ENCODE measurements at places on chromosomes 3 and 15.

DNA sequence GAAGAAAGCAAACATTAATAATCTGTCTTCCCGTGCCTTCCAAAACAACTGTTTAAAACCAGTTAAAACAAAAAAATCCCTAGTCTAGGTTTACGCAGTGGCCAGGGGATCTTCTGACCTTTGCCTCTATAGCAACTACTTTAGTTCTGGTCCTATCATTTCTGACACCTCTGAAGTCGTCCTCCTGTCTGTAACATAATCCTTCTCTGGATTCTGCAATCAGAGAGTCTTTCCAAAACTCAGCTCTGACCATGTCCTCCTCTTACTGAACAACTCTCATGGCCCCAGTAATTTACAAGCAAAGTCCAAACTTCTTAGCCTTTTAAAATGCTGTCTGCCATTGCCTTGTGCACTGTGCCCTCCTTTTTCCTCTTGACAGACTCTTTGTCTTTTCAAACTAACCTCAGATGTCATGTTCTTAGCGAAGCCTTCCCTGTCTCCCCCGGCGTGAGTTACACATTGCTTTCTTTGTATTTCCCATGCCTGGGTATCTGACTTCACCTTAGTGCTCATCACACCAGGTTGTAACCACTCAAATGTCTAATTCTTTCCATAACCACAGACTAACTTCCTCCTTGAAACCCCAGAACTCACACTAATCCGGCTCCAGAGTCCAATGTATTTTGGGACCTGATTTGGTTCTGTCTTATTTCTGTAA is 105.2 kb upstream of the BNIP2 start:
- no peak for DNase-seq

DNA sequence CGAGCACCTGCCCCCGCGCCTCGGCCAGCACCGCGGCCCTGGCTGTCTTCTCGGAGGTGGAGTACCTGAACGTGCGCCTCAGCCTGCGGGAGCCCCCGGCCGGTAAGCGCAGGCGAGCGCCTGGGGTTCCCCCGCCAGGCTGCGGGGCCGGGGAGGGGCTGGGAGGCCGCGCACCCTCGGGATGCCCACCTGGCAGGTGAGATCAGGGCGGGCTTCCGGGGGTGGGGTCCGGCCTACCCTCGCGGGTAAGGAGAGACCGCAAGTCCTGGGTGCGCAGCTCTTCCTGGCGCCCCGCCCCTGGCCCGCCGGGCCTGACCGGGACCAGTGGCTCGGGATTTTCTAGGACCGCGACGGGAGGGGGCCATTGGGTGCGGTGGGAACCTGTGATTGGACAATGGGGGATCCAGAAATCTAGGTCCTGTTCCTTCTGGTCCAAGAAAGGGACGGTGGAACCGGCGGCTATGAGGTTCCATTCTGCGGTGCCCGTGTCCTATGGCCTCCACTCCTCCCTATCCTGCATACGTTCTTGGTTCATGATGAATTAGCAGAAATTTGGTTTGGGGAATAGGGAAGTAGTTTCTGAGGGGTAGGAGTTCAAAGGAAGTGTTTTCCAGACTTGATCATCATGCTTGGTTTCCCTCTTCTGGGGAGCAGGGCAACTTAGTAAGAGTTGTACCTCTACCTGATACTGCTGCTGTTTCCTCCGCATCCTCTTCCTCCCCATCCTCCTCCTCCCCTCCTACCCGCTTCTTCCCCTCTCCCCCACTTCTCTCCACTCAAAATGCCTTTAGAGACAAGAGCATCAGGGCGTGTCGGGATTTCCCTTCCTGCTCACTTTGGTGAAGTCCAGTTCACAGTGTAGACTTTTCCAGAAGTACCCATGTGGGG is 808 bp downstream of the ARRDC4 start:
- DNase-seq = no peak

DNA sequence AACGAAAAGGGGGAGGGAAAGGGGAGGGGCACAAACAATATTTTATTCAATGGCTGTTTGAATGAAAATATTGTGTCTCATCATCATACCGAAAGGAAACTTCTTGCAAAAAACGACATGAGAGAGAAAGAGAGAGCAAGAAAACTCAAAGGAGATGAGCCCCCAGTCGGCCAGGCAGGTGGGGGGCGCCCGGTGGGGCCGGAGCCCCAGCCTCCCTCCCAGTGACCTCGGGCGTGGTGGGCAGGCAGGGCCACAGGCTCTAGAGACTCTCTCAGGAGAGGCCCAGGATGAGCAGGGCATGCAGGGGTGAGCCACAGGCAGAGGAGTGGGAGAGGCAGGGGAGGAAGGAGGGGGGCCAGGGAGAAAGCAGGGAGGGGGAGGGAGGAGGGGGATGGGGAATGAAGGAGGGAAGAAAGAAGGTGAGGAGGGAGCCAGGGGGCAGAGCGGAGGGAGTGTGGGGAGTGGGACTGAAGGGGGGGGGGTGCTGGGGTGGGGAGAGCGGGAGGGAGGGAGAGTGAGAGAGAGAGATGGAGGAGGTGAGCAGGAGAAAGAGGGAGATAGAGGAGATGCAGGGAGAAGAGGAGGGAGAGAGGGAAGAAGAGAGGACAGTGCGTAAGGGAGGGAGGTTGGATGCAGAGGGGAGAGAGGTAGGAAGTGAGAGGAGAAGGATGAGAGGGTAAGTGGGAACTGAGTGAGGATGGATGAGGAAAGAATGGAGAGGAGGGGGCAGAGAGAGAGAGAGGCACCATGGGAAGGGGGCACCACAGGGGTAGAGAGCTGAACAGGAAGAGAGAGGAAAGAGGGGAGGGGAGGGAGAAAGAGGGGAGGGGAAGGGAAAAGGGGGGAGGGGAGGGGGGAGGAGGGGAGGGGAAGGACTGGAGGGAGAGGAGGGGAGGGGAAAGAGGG is 14.1 kb upstream of the TMEM115 start:
- DNase-seq = no peak

GRCh38 chr3:180390313-180390712 is 211.7 kb upstream of the TTC14 start:
- no peak for DNase-seq

GRCh38 chr3:98809557-98809956 is 46.4 kb downstream of the ST3GAL6 start:
- no peak for DNase-seq

GRCh38 chr3:46930166-46930944 is 46.2 kb downstream of the CCDC12 start:
- no peak for DNase-seq

GRCh38 chr3:190192087-190192486 is 71.4 kb upstream of the P3H2 start:
- no peak for DNase-seq

GRCh38 chr3:144643771-144644198 is 672.2 kb downstream of the DIPK2A start:
- DNase-seq = no peak

DNA sequence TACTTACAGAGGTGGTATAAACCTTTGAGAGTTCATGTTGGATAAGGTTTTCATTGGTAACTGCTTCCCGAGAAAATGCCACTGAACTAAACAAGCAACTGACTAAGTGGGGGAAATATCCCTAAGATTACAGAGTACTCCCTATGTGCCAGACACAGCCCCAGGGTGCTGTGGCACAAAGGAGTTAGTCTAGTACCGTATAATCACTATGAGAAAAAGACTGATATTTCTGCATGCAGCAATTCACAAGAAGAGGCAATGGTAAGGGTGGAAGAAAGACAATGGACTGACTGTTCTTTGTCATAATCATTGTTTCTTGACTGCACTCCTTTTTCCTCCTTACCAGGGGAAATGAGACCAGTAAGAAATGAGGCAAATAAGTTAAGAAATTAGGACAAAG is 20.0 kb upstream of the SLC25A26 start:
- DNase-seq = no peak

- no peak for DNase-seq
These were observed 21.7 kb downstream of the KIF7 start for GRCh38 chr15:89633585-89633984.
